ENCODE measurements at places on chromosomes 16 and 17.

DNA sequence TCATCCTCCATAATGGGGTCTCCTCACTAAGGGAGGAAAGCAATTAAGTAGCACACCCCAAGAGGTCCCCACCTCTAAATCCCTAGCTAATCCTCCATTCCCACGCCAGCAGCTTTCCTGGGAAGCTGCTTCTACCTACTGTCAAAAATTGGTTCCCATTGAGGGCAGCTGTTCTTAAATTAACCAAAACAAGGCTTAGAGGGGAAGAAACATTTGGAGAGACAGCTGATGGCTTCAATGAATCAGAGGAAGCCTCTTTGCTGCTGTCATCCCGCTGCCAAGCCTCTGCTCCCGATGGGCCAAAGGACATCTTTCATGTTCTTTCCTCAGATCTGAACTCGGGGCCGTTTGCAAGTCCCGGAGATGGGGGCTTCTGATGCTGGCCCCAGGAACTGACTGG lies 26.6 kb downstream of the AIPL1 start:
- DNase-seq: no peak

DNA sequence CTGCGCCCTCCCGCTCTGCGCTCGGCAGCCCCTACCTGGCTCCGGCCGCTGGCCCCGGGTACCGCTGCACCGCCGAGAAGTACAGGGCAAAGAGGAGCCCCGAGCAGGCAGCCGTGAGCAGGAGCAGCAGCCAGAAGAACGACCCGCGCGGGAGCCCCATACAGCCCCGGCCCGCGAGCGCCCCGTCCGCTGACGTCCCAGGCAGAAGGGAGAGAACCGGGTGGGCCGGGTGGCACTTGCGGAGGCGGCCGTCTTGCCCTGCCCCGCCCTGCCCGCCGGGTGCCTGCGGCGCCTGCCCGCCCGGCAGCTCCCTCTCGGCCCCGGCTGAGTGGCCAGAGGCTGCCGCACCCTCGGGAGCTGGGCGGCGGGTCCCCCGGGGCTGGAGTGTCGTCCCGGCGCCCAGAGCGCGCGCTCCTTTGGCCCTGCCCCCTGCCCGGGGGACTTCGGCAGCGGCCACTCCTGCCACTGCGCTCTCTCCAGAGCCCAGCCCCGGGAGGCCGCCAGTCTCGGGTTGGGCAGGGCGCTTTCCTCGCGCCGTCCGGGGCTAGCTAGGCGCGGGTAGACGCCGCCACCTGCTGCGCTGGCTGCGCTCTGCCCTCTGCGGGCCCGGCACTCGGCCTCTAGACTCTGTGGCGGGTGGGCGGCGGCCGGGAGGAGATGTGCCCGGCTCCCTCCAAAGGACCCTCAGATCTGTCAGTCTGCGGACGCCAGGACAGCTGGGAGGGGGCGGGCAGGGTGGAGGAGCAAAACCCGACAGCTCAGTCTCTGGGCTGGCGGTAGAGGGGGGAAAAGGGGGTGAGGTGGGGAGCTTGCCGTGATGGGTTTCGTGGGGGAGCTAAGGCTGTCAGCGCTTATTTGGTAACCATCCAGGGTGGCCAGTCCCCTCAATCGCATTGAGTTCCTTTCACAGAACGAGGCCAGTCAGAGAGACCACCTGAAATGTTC lies at the start of gene ST6GALNAC2:
TSS of gene ST6GALNAC2 (minus strand) at position 212 of the 945 bp plus-strand sequence. CDS start at position 160, 52 bp downstream.
- peak; percentile 70 for DNase-seq

DNA sequence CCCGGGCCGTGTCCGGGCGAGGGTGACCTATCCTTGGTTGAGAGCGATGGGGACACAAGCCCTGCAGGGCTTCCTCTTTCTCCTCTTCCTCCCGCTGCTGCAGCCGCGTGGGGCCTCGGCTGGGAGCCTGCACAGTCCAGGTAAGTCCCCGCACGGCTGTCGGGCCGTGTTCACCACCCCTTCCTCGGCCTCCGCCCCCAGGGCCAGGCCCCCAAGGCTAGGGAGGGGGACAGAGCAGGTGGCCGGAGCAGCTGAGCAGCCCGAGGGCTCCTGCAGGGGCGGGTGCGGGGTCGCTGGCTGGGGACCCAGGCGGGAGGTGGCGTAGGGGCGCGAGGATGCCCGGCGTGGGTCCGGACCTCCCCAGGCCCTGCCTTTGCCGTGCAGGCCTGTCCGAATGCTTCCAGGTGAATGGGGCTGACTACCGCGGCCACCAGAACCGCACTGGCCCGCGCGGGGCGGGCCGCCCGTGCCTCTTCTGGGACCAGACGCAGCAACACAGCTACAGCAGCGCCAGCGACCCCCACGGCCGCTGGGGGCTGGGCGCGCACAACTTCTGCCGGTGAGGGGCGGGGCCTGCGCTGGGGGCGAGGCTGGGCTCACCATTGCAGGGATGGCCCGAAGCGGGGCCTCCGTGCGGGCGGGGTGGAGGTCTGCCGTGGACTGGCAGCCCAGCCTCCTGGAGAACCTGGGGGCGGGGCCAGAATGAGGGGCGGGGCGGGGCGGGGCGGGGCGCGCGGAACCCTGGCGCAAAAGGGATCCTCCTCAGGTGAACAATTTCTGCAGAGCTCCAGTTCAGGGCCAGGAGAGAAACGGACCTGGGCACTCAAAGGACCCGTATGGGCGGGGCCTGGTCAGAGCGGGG lies 631 bp downstream of the KREMEN2 start:
- DNase-seq: no peak

DNA sequence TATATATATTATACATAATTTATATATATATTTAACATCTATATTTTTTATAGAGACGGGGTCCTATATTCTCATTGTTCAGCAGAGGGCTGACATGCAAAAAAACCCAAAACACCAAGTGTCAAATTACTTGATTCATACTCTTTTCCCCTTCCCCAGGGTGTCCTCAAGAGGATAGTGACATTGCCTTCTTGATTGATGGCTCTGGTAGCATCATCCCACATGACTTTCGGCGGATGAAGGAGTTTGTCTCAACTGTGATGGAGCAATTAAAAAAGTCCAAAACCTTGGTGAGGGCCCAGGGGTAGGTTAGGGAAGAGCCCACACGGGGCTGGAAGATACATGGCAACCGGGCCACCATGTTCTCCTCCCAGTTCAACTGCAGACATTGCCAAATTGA lies 11.0 kb downstream of the ITGAM start:
- no peak for DNase-seq

GRCh38 chr16:86375851-86376250 lies 134.5 kb upstream of the FOXF1 start:
- no peak for DNase-seq

DNA sequence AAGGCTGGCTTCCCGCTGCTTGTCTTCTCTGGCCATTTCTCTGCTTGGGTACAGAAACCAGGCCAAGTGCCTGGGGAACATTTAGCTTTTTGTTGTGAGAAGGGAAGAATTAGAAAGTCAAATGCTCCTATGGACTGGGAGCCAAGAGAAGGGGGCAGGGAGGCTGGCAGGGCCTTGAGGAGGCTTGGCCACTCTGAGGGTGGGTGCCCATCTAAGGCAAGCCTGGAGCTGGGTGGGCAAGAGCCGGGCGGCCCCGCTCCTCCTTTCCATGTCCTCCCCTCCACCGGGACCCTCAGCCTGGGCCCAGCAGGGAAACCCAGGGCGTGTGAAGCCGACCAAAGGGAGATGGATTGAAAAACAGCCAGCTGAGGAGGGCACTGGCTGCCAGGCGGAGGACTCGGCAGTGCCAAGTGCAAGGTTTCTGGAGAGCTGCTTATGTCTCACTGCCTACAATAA lies 69.4 kb downstream of the NTN1 start:
- no peak for DNase-seq

- DNase-seq: no peak
Observed at GRCh38 chr16:49410226-49410625, 36.6 kb downstream of the C16orf78 start.

DNA sequence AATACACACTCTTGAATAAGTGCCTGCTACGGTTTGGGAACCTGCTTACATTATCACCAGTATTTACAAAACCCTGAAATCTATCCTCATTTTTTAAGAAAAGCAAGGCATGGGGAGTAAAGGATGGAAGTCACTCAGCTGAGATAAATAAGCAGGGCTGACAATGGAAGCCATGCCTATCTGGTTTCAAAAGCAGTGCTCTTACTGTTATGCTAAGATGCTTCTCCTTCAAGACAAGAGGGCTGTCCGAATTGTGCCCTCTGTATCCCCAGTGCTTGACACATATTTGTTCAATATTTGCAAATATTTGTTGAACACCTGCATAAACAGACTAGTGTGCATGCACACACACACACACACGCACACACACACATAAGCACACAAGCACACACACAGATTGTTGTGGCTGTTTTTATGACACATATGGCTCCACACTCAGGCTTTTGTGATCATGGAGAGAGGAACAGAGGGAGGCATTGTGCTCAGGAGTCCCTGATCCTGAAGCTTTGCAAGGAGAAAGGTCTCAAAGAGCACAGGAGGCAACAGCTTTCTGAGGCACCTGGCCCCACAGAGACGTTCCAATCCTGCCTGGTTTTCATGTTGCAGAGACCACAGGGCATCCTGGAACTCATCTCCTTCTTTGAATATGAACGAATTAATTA lies 401.6 kb upstream of the CDH11 start:
- no peak for DNase-seq

DNA sequence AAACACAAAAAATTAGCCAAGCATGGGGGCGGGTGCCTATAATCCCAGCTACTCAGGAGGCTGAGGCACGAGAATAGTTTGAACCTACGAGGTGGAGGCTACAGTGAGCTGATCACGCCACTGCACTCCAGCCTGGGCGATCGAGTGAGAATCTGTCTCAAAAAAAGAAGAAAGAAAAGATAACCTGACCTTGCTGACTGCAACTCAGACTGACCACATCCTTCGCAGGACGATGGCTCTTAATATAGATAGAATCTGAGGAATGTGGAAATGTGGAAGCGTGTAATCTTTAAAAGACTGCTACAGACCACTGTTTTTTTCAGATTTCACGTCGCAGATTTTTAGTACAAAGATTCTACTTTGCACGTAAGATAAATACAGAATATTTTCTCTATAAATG lies 37.8 kb downstream of the KLHDC4 start:
- peak; percentile 36 for DNase-seq

DNA sequence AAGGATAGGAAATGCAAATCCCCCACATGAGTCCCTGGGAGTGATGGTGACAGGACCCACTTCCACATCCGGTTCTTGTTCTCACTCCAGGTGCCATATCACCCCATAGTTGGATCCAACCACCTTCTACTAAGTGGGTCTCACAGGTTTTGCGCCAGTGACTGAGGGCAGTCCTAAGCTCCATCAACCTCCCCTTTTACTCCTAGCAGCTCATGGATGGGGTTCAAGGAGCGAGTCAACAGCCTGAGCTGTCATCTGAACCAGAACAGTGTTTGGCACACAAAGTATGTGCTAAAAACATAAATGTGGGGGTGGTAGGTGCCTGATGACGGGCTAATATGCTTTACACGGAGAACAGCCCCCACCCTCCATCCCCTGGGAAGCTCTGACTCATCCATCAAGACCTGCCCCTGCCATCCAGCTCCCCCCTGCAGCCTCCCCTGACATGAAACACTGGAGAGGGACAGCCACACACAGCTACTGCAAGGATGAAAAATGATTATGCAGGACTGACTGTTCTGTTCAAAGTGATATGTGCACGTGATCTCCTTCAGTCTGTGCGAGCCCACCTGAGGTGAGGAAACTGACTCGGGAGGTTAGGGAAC lies 143.2 kb upstream of the CDH5 start:
- peak; percentile 52 for DNase-seq

GRCh38 chr16:60788631-60789030 lies 1247.6 kb downstream of the CDH8 start:
- DNase-seq: no peak

GRCh38 chr16:9096416-9096952 lies 5.0 kb downstream of the HAPSTR1 start:
- no peak for DNase-seq

GRCh38 chr17:39791111-39791992 lies 53.6 kb downstream of the GRB7 start:
- no peak for DNase-seq

- no peak for DNase-seq
Observed at GRCh38 chr17:75144816-75145512, 9.3 kb downstream of the JPT1 start.

DNA sequence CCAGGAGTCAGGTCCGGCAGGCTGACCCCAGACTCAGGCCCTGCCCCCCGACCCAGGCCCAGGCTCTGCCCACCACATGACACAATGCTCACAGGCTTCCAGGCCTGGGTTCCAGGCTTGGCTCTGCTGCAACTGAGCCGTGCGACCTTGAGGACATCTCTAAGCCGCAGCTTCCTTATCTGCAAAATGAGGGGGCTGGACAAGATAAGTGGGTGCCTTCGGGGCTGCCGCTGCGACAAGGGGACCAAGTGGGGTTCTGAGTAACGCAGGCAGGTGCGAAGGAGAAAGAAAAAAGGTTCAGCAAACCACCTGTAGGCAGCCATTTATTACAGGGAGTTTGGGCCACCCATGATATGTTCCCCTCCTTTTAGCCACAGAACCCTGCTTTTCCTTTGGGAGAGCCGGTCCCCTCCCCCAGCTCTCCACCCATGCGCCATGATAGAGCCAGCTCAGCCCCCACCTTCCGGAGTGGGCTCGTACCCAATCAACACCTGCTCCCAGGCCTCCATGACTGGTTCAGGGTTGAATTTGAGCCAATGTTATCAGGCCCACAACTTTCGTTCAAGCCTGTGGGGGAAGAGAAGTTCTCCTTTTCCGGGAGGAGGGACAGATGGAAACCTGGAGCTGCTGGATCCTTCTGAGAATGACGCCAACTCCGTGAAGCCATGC lies 38.2 kb downstream of the RTN4RL1 start:
- DNase-seq: no peak

DNA sequence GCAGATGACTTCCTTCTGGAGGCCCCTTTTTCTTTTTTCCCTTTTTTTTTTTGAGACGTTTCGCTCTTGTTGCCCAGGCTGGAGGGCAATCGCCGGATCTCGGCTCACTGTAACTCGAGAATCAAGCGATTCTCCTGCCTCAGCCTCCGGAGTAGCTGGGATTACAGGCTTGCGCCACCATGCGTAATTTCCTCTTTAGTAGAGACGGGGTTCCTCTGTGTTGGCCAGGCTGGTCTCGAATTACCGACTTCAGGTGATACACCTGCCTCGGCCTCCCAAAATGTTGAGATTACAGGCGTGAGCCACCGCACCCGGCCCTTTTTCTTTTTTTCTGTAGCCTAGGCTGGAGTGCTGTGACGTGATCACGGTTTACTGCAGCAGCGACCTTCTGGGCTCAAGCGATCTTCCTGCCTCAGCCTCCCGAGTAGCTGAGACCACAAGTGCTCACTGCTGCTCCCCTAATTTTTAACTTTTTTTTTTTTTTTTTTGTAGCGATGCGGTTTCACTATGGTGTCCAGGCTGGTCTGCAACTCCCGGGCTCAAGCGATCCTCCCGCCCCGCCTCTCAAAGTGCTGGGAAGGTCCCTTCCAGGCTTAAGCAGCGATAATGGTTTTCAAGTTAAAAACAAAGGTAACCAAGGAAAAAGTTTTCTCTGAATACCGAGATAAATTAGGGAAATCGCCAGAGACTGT lies 956 bp upstream of the IST1 start:
- peak; percentile 86 for DNase-seq

- DNase-seq: no peak
Observed at GRCh38 chr17:49294122-49294521, 63.5 kb upstream of the PHOSPHO1 start.

- DNase-seq: no peak
Observed at GRCh38 chr17:77824780-77825280, 133.7 kb upstream of the TNRC6C start.
